Activated naive CD4-positive, alpha-beta T cell treated with anti-CD3 and anti-CD28 coated beads, Interleukin-2, amount 50 U/mL, for 72 hours (primary cell): ENCODE measurements at places on chromosomes 4 and X. TPM values are rescaled to one million over a fixed set of nuclear protein-coding genes. Genes with fewer than 3 reads are reported as not detected.

GRCh38 chr4:66920514-66920913 lies 624.8 kb downstream of the CENPC start:
- no peak for DNase-seq

GRCh38 chr4:140069066-140069465 lies 84.9 kb downstream of the MAML3 start:
- DNase-seq, result no peak

DNA sequence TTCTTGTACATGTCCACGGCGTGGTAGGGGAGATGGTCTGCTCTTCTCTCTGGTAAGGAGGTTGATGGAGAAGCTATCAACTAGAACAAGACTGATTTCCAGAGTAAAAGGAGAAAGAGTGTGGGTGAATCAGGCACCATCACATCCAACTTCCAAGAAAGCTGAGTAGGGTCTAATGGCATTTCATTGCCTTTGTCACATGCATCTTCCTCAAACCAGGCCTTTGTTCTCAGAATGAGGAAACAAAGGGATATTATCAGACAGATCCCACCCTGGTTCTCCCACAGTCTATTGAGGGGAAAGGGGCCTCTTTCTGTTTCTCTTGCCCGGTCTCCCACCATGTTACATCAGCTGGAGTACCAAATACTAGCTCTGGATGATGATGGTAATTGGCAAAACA lies 160.2 kb upstream of the RBPJ start:
- no peak for DNase-seq

GRCh38 chrX:3509934-3510333 lies 163.5 kb upstream of the MXRA5 start:
- DNase-seq, result no peak

GRCh38 chrX:16807548-16807947 lies 21.3 kb downstream of the TXLNG start:
- no peak for DNase-seq

GRCh38 chrX:10557166-10557565 lies 63.2 kb downstream of the MID1 start:
- DNase-seq, result no peak

DNA sequence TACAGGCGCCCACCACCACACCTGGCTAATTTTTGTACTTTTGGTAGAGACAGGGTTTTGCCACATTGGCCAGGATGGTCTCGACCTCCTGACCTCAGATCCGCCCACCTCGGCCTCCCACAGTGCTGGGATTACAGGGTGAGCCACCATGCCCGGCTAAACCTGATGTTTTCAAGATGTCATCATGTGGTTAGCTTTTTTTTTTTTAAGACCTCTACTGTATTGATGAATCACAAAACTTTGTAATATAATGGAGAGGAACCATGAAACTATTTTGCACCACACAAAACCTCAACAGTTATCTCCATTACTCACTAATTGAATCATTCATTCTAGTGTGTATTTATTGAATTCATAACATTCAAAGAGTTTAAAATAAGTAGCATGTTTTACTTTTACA lies 94.7 kb upstream of the NEIL3 start:
- DNase-seq, result no peak

DNA sequence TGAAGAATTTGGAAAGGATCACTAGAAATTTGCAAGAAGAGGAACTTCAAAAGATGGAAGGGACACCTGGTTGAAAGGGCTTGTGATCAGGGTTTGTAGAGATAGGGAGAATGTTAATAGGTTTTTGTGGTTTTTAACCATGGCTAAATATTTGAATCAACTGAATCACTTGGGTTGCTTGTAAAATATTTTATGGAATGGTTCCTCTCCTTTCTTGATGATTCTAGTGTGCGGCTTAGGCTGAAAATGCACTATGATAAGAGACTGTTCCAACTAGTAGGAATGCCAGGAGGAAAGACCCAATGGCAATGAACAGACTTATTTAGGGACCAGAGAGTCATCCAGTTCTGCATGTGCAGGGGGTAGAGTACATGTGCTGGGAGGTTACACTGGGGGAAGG lies 408.2 kb downstream of the ARHGAP24 start:
- DNase-seq, result no peak

DNA sequence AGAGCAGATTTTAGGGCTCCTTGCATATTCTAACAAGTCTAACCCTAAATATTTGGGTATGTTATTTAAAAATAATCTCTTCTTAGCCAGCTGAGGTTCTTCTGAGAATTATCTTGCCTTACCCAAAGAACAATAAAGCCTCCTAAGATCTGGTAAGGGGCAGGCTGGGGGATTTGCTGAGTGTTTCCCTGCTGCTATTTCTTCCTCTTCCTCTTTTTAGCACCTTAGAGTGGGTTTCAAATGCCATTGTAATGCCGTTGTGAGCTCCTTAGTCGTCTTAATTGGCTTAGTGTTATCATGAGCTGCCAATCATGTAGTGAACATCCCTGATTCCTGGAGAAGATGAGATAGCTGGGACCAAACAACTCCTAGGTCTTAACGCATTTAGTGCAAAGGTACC lies 15.4 kb downstream of the STOX2 start:
- no peak for DNase-seq

DNA sequence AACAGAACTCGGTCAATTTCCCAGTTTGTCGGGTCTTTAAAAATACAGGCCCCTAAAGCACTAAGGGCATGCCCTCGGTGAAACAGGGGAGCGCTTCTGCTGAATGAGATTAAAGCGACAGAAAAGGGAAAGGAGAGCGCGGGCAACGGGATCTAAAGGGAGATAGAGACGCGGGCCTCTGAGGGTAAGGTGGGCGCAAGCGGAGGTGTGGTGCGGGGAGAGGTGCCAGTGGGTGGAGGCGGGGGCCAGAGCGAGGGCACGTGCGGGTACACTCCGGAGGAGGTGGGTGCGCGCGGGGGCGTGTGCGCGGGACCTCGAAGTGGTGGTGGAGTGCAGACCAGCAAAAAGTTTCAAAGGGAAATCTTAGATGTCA lies 787 bp upstream of the TET2 start:
- no peak for DNase-seq

DNA sequence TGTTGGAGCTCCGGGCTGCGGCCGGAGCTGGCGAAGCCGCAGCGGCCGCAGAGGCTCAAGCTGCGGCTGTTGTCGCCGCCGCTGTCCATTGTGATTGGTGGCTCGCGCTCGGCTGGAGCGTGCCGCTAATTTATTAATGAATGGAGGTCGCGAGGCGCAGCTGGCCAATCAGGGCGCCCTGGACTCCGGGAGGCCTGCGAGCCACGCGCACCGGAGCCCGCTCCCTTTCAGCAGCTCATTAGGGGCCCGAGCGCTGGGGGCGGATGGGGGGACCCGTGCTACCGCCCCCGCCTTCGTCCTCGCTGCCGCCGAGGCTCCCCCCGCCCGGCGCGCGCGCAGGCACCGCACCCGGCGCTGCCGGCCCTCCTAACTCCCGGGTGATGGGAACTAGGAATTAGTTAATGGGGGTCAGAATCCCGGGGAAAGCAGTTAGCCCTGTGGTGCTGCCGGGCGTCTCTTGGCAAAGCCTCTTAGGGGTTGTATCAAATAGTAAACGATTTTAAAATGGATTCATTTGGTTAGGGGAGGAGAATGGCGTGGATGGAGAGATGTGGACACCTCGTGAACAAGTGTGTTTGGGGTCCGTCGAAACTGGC lies 589 bp upstream of the NEUROG2 start:
- DNase-seq, result no peak

- no peak for DNase-seq
Measured at GRCh38 chr4:10343656-10344055, 113.6 kb downstream of the ZNF518B start.

DNA sequence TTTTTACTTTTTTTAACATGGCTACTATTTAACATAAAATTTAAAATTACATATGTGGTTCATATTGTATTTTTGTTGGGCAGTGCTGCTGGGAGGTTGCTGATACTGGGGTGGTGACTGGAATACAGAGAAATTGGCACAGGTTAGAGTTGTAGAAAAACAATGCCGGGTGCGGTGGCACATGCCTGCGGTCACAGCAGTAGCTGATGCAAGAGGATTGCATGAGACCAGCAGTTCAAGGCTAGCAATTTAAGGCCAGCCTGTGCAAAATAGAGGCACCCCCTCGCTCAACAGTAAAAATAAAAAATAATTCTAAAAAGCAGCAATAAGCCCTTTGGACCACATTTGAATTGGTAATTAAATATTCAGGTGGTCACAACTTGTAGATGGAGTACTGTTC lies 11.8 kb upstream of the CPE start:
- DNase-seq, result no peak

GRCh38 chrX:40371376-40371775 lies 209.4 kb upstream of the ATP6AP2 start:
- no peak for DNase-seq

- no peak for DNase-seq
Measured at GRCh38 chr4:46506876-46507275, 116.9 kb upstream of the GABRA2 start.

- DNase-seq, result no peak
Measured at GRCh38 chr4:161828061-161828460, 335.7 kb downstream of the FSTL5 start.

DNA sequence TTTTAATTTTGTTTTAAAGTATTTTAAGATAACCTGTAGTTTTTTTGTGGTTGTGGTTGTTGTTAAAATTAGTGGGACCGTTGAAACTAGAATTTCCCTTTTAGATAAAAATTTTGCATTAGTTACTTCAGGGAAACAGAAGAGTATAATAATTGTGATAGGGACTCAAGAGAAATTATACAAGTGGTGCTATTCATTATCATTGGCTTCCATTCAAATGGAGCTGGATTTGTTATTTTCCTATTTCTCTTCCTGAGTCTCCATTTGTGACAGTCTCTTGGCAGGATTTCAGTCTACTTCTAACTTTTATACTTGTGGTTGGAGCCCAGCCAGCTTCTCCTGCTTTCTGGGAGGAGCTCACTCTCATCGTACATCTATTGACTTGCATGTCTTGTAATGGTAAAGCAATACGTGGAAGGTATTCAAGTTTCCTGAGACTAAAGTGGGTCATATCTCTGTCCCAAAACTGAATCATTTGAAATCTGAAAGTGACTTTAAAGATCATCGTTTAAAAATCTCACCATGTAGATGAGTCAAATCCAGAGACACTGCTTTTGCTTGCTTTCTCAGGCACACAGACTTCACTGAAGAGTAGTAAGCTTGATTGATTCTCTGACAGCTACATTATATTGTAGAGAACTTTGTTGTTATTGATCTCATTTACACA lies 155.8 kb downstream of the RPA4 start:
- DNase-seq, result no peak

GRCh38 chrX:118974908-118975671 lies 672 bp downstream of the LONRF3 start:
- DNase-seq, result peak; percentile 63

GRCh38 chr4:127237581-127237980 lies 395.2 kb upstream of the INTU start:
- DNase-seq, result no peak

DNA sequence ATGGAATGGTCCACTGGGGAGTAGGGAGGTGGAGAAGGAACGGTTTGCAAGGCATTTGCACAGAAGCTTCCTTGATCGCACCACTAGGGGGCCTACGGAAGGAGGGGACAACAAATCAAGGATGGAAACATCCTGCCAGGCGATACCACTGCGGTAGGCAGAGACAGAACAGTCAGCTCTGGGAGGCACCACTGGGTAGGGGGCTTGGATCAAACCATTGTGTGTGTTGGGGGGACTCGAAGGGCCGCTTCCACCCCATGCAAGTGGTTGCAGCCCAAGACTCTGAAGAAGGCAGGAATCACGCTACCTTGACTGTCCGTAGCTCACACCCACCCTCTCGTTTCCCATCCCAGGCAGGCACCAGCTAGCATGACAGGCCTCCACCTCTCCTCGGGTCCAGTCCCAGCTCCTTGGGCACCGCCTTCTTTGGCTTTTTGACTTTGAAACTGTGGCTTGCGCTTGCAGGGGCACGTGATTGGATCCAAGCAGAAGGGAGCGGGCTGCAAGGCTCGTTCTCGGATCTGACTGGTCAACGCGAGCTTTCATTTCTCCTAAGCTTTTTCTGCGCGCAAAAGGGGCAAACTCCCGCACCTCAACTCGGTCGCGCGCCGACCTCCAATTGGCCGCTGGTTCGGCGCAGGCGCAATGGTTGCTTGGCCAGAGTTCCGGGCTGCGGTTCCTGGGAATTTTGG lies 28.4 kb downstream of the GAGE1 start:
- DNase-seq, result peak; percentile 7

GRCh38 chr4:89337681-89338080 lies 30.1 kb upstream of the GPRIN3 start:
- no peak for DNase-seq

GRCh38 chr4:21097865-21098264 lies 397.6 kb downstream of the PACRGL start:
- no peak for DNase-seq

- no peak for DNase-seq
Measured at GRCh38 chr4:111778543-111778942, 366.7 kb upstream of the FAM241A start.

Gene NDST4
- total RNA-seq, result not detected

Gene SSX2
- total RNA-seq, result not detected

Gene DACH2
- total RNA-seq, result not detected

Gene AR
- not detected for total RNA-seq

Gene CLNK
- total RNA-seq, result not detected

Gene RNF113A
- 20.1 TPM for total RNA-seq

Gene SYTL5
- not detected for total RNA-seq

Gene GPR119
- total RNA-seq, result not detected

Gene RADX
- total RNA-seq, result 12.0 TPM

Gene UGT2A1
- total RNA-seq, result not detected

Gene USP17L15
- not detected for total RNA-seq
